Heart left ventricle (tissue), 16 donors: ENCODE measurements at places on chromosomes 7 and 10.

- no peak for DNase-seq
Observed at GRCh38 chr10:63173468-63174232, 40.5 kb downstream of the NRBF2 start.

DNA sequence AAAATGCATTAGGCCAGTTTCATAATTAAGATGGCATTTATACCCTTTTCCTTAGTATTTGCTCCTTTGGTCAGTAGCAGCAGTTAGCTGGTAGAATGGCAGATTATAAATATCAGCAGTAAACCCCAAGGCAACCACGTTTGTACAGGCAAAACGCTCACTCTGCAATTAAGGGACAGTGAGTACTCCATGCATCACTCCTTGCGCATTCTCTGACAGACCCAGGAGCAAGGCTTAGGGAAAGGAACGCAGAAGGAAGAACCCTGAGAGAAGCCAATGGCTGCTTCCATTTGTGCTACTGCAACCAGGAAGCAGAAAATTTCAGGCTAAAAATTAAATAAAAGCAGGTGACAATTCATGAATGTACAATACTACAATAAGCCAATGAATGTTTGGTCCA lies 12.9 kb downstream of the ETV1 start:
- no peak for DNase-seq

GRCh38 chr7:130491841-130492522 lies at the start of gene MEST:
Gene MEST, plus strand, starts transcription at chr7:130492085. Its CDS starts 229 bp downstream, at chr7:130492314.
- DNase-seq: no peak

GRCh38 chr10:75395932-75396630 lies 5.5 kb downstream of the ZNF503 start:
- DNase-seq: peak; percentile 61

GRCh38 chr10:62243647-62243997 lies 25.0 kb downstream of the RTKN2 start:
- DNase-seq: no peak

- DNase-seq: peak; percentile 73
Observed at GRCh38 chr7:37031571-37032257, 307.4 kb upstream of the AOAH start.

GRCh38 chr10:45811075-45811474 lies 36.2 kb downstream of the AGAP4 start:
- no peak for DNase-seq

GRCh38 chr7:81081616-81082015 lies 162.8 kb upstream of the SEMA3C start:
- no peak for DNase-seq

DNA sequence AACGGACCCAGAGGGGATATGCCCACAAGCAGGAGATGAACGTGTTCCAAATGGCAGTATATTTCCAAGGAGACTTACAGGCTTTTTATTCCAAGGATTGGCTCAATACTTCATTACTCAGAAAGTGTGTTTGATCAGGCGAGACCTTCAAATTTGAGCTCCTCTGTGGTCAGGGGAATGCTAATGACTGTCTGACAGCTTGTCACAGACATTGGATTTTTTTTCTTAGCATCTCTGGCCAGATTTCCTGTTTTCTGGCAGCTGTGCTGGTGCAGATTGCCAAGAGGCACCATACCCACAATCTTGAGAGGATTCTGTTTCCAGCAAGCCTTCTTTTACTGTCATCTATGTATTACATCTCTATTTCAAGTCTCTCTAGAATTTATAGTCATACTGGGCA lies 93.8 kb downstream of the C1GALT1 start:
- DNase-seq: no peak

- DNase-seq: no peak
Observed at GRCh38 chr7:37741776-37742175, 58.2 kb downstream of the GPR141 start.

- no peak for DNase-seq
Observed at GRCh38 chr7:150900675-150901074, 48.4 kb downstream of the AOC1 start.

- no peak for DNase-seq
Observed at GRCh38 chr10:4481192-4481591, 344.8 kb upstream of the AKR1E2 start.
